ENCODE measurements at places on chromosomes 5 and 9. TPM values are rescaled to one million over a fixed set of nuclear protein-coding genes. Genes with fewer than 3 reads are reported as not detected.
A peak's percentile ranks its signal among the peaks of the same experiment; 100 is the strongest.

The EIF4E1B gene
- not detected for total RNA-seq

DNA sequence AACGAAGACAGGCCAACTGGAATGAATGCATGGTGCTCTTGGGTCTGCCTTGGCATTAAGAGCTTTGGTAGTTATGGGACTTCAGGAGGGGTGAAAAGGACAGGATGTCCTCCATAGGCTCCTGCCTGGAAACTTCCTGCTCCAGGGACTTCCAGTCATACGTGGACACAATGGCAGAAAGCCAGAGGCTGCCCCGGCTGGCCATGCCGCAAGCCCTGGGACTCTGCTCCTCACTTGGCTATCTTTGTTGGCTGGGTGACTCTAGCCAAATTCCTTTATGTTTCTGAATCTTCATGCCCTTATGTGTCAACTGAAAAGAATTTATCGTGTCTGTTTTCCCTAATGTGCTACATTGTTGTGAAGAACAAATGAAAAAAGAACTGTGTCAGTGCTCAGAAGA lies 136.9 kb downstream of the SIL1 start:
- peak; percentile 94 for DNase-seq

- DNase-seq: no peak
These were observed 49.7 kb upstream of the STXBP1 start for GRCh38 chr9:127562279-127562796.

GRCh38 chr5:149799119-149799623 lies 69.1 kb downstream of the PPARGC1B start:
- DNase-seq: peak; percentile 87

DNA sequence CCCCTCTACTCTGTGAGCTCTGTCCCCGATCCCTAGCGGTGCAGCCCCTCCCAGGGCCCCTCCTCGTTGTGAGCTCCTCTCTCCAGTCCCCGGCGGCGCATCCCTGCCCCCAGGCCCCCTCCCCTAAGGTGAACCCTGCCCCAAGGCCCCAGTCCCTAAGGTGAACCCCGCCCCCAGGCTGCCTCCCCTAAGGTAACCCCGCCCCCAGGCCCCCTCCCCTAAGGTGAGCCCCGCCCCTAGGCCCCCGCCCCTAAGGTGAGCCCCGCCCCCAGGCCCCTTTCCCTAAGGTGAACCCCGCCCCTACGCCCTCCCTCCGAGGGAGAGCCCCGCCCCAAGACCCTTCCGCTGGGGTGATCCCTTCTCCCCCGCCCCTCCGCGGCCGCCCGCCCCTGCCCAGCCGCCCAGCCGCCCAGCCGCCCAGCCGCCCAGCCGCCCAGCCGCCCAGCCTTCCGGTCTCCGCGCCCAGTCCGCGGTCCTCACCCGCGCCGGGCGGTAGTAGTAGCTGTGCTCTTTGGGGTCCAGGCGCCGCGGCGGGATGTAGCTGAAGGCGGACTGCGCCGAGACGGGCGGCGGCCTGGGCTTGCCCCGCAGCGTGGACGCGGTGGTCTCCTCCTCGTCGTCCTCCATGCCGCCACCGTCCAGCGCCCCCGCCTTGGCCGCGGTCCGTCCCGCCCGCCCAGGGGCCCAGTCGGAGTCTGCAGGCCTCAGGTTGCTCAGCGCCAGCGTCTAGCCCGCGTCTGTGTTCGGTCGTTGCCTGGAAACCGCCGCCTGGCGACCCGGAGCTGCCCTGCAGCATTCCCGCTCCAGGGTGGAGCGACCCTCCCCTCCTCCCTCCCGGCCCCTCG lies at the start of gene CFAP90:
Gene CFAP90, minus strand, starts transcription at position 739 of the 845 bp plus-strand sequence. Its CDS starts 112 bp downstream, at position 627.
- peak; percentile 90 for DNase-seq

DNA sequence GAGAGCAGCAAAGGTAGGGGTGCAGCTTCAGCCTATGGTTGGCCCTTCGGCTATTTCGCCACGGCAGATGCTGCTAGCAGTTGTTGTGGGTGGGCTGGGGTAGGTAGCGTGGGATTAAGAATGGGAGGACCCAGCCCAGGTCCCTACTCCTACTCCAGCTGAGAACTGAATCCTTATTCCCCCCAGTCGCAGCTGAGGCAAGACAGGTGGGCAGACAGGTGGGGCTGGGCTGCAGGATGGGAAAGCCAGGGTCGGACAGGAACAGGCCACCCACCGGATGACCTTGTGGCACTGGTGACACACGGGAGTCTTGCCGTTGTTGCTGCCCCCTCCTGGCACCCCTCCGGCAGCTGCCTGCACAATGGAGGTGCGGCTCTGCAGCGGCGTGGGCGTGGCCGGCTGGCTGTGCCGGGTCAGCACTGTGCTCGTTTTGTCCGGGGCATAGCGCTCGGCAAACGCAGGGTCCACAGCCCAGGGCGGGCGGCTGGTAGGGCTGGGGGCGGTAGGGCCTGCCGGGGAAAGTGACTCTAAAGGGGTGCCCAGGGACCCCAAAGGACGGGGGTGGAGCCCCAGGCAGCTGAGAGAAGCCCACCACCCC lies 8.2 kb downstream of the PDLIM7 start:
- no peak for DNase-seq

The SH3TC2 gene
- 0.72 TPM for total RNA-seq

- no peak for DNase-seq
These were observed 8.3 kb upstream of the CCNO start for GRCh38 chr5:55241746-55242145.

DNA sequence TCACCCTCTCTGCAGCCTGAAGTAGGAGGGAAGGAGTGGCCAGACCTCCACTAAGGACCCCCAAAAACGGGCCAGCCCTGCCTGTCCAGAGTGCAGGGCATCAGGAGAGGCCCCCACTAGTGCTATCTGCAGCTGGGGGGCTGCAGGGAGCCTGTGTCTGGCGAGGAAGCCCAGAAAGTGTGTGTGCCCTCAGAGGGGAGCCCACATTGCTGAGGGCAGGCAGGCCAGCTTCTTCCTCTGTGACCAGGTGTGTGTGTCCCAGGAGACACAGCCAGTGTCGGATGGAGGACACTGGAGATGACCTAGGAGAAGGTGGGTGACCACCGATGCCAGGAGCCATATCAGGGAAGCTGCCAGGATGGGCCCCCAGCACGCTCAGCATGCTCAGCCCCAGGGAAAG lies 218.7 kb downstream of the IRX2 start:
- no peak for DNase-seq

GRCh38 chr5:78527925-78528324 lies 120.6 kb downstream of the LHFPL2 start:
- no peak for DNase-seq

The DDX4 gene
- not detected for total RNA-seq

GRCh38 chr5:143213851-143214363 lies 189.6 kb downstream of the NR3C1 start:
- no peak for DNase-seq

The STXBP1 gene
- 23.0 TPM for total RNA-seq

The LCP2 gene
- total RNA-seq: not detected

DNA sequence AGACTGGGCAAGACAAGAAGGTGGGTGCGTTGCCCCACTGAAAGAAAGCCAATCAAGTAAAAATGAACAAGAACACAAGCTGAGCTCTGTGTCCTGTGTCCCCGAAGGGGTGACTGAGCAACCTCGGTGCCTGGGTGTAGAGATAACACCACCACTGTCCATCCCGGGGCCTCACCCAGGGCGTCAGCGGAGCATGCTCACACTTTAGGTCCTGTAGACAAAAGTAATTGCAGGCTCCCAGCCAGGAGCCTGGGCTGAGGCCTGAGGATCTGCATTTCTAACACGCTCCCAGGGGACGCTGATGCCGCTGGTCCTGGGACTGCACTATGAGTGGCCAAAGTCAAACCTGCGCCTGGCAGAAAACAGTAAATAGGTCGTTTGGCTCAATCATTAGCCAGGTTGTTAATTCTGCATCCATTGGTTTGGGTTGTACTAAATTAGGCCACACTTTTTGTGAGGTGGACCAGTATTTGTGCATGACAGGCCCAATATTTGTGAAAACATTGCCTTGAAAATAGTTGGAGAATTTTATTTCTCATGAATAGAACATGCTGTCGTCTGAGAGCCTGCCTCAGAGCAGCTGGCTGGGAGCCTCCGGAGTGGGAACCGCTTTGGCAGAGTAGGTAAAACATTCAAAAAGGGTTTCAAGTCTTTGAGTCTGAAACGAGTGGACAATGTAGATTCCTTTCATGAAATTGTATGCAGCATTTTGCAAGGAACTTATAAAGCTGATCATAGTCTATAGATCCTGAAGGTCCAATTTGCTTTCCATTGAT lies 38.3 kb downstream of the ANKRD33B start:
- no peak for DNase-seq

The TOR4A gene
- total RNA-seq: 2.5 TPM

- DNase-seq: no peak
These were observed 765 bp downstream of the MARCHF6 start for GRCh38 chr5:10354048-10354872.

The LEAP2 gene
- under 0.01 TPM for total RNA-seq

GRCh38 chr5:31626156-31626555 lies 12.8 kb upstream of the PDZD2 start:
- DNase-seq: no peak

The RNF183 gene
- not detected for total RNA-seq

DNA sequence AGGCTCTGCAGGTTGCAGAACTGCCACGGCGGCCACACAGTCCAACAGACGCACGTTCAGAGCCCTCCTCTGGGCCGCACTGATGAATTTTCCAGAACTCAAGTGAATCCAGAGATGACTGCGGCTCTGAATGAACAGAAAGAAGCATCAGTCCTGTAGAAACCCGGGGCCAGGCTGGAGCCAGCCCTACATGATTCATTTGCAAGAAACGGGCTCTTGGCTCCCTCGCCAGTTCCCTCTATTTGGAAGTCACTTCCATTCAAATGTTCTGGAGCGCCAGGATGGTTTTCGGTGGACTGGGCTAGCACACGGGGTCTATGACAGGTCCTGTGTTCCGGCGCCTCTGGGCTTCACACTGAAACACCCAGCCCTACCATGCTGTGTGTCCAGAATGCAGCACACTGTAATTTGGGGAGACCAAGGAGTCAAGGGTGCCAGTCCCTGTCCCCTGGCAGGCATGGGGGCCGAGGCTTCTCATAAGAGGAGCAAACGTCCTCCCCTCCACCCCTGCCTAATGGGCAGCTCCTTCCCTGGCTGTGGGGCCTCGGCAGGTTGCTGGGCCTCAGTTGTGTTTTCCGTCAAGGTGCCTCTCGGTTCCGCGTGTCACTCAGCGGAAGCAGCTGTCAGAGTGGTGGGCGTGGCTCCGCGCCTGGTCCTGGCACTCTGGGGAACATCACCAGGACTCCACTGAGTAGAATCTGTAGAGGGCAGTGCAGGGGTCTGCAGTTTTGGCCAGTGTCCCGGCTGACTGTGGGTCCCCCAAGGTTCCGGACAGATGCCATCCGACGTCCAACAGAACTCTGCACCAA lies 18.1 kb upstream of the COL5A1 start:
- DNase-seq: peak; percentile 66

The HSPA5 gene
- total RNA-seq: 101 TPM

The CKMT2 gene
- total RNA-seq: 1.4 TPM
